ENCODE measurements at places on chromosomes 4 and X.
A peak's percentile ranks its signal among the peaks of the same experiment; 100 is the strongest.

DNA sequence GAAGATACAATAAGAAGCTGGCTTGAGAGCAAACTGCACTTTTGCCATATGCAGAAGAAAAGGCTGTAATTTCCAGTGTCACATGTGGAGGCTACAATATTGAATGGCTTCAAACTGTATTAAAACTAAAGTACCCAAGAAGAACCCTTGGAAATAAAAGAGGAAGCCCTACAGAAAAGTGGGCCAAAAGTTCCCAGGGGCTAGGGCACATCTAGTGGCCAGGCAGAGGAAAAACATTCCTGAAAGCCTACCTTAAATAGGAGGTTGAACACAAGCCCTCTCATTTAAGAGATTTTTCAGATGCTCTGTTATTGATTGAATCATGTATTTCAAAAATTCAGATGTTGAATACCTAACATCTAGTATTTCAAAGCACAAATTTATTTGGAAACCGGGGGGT lies 40.6 kb upstream of the PRDX4 start:
- DNase-seq = no peak

DNA sequence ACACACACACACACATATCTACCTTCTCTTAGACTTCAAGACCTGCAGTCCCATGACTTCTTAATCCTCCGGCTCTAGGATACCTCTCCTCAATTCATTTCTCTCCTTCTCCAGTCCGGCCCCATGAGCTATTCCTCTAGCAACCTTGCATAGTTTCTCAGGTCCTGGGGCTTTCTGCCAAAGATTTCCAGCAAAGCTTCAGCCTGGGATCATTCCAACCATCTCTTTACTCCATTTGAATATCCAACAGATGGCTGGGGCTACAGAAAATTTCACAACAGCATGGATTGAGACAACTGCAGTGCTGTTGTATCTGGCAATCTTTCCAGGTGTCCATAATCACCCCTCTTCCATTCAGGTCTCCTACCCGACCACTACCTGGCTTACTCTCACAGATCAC lies 184.1 kb downstream of the DCHS2 start:
- peak; percentile 13 for DNase-seq

GRCh38 chr4:118076958-118077766 lies 42.9 kb downstream of the NDST3 start:
- DNase-seq = no peak

- DNase-seq = no peak
These were observed 13.1 kb downstream of the GASK1B start for GRCh38 chr4:158159718-158160094.

- DNase-seq = no peak
These were observed 76.6 kb downstream of the TBC1D9 start for GRCh38 chr4:140679576-140679975.

GRCh38 chr4:77152421-77152820 lies 4.6 kb upstream of the CCNG2 start:
- DNase-seq = no peak

DNA sequence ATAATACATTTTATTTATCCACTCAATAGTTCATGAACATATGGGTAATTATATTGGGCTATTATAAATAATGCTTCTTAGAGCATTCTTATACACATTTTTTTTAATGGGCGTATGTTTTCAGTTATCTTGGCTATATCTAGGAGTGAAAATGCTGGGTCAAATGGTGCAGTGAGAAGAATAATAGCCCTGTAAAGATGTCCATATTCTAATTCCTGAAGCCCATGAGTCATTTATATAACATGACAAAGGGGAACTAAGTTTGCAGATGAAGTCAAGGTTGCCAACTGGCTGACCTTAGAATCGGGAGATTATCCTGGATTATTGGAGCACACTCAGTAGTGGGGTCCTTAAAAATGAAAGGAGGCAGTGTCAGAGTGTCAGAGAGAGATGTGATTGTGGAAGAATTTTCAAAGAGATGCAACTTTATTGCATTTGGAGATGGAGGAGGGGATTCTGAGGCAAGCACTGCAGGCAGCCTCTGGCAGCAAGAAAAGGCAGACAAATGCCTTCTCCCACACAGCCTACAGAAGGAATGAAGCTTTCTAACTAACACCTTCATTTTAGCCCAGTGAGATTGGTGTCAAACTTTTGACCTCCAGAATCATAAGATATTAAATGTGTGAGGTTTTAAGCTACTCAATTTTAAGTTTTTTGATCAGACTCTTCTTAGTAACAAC lies 106.1 kb upstream of the HS3ST1 start:
- DNase-seq = no peak

DNA sequence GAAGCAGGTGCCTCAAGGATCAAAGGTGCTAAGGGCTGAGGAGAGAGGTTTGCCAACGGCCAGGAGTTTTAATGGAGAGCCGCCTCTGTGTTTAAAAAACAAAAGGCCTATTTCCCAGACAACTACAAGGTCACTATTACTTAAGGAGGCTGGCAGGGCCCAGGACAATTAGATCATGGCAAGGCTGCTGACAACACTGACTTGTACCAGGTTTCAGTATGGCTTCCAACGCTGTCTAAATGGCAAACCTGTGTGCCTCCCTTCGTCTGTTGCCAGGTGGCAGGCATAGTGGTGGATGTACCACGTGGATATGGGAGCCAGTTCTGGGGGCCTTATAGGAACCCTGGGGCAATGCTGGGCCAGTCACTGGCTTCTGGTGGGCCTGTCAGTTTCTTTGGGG lies 41.0 kb downstream of the NSG1 start:
- no peak for DNase-seq

- no peak for DNase-seq
These were observed 90.1 kb downstream of the ATP8A1 start for GRCh38 chr4:42566835-42567234.

DNA sequence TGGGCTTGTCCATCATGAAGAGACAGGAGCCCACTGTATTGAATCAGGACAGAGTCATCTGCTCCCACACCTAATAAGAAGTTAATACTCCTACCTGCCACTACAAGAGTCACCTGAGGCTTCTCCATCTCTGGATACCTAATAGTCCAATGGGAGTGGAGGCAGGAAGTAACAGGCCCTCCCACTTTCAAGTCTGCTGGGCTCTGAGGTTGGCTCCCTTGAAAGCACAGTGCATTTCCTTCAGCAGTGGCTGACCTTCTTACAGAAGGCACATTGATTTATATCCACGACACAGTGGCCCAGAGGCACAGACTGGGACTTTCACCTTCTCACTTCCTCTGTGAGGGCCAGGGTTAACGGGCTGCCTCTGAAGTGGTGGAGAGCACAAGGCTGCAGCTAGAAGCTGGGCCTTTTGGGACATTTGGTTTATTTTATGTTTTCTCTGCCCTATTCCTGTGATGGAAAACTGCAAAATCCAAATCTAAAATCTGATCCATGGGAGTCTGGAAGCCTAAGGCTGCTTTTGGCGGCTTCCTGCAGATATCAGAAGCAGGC lies 38.1 kb downstream of the FRG2 start:
- DNase-seq = no peak

- no peak for DNase-seq
These were observed 230.8 kb upstream of the AGTR2 start for GRCh38 chrX:115939636-115940160.

GRCh38 chrX:133325422-133325821 lies 89.9 kb downstream of the GPC4 start:
- no peak for DNase-seq

DNA sequence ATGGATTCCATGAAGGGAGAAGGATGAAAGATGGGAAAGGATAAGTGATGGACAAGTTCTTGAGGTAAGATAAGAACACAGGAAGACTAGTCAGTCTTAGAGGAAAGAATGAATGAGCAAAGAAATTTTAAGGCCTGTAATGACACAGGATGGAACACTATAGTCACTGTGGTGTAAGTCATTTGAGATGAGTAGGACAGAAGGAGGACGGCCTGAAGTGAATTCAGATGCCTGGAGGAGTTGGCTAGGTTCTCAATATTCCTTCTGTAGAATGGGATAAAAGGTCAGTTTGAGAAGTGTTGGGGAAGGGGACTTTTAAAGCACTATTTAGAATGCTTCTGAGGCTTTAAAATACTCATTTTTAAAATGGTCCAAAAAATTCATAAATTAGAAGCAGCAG lies 3.9 kb downstream of the MSMO1 start:
- no peak for DNase-seq

DNA sequence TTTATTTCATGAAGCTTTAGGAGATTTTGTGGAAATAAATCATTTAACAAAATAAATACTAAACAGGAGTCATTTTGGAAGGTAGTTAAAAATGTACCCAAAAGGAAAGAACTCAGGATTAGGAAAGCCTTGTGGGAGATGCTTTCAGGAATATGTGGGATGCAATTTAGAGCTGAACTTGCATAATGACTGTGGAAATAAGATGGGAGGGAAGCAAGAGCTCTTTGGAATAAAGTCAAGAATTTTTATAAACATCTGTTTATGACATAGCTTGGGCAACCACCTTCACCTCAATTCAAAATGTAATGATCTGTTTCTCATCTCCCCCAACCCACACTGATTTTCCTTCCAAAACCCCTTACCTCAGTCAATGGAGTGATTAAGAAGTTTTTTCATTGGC lies 623.8 kb downstream of the FAT4 start:
- DNase-seq = peak; percentile 10

GRCh38 chrX:148380650-148381561 lies 119.5 kb upstream of the AFF2 start:
- peak; percentile 20 for DNase-seq

GRCh38 chr4:1981251-1982058 lies 27.3 kb downstream of the NELFA start:
- DNase-seq = no peak

DNA sequence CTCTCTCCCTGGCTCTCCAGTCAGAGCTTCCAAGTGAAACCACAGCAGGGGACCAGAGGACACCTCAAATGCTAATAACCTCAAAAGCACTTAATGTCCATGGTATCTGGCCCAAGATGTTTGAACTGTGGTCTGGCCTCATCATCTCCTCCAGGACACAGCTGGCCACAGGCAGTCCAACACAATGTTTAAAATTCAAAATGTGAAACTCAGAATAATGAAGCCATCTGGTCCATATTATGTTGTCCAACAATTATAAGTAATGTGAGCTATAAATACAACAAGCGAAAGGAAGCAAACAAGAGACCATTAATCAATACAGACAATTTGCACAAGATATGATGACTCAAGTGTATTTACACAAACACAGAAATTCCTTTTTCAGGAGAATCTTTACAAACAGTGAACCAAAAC lies 90.7 kb upstream of the S100G start:
- DNase-seq = no peak

GRCh38 chrX:148389629-148390028 lies 110.8 kb upstream of the AFF2 start:
- no peak for DNase-seq

DNA sequence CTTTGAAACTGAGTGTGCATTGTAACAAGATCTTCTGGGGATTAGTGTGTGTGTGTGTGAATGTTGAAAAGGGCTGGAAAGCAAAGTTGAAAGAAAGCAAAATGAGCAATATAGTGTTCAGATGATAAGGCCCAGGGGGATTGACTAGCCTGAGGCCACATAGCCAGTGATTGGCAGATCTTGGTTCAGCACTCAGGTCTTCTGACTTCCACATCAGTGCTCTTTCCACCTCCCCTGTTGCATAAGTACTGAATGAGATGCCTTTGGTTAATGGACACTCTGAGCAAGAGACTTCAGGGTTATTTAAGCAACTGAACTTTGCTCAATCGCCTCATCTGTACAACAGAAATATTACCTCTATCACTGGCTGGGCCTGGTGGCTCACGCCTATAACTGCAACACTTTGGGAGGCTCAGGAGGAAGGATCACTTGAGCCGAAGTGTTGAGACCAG lies 120.4 kb downstream of the TMEM164 start:
- DNase-seq = no peak

DNA sequence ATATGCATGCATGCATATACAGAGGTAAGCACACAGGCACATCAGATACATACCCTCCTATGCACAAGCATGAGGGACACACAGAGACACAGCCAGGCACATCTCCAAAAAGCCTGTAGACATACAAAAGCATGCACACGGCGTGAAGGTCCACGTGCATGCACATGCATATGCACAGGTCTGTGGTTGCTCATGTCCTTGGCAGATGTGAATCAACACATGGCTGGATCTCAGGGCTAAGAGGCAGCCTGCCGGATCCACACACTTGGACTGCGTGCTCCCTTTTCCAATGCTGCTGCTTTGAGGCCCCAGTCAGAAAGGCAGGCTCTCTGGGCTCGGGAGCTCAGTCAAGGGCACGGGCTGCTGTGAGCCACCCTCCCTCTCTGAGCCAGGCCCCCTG lies 3.6 kb downstream of the STARD8 start:
- no peak for DNase-seq

GRCh38 chrX:72100051-72100755 lies 31.5 kb downstream of the RTL5 start:
- no peak for DNase-seq

- DNase-seq = no peak
These were observed 1506.8 kb downstream of the PCDH18 start for GRCh38 chr4:136025540-136025939.

DNA sequence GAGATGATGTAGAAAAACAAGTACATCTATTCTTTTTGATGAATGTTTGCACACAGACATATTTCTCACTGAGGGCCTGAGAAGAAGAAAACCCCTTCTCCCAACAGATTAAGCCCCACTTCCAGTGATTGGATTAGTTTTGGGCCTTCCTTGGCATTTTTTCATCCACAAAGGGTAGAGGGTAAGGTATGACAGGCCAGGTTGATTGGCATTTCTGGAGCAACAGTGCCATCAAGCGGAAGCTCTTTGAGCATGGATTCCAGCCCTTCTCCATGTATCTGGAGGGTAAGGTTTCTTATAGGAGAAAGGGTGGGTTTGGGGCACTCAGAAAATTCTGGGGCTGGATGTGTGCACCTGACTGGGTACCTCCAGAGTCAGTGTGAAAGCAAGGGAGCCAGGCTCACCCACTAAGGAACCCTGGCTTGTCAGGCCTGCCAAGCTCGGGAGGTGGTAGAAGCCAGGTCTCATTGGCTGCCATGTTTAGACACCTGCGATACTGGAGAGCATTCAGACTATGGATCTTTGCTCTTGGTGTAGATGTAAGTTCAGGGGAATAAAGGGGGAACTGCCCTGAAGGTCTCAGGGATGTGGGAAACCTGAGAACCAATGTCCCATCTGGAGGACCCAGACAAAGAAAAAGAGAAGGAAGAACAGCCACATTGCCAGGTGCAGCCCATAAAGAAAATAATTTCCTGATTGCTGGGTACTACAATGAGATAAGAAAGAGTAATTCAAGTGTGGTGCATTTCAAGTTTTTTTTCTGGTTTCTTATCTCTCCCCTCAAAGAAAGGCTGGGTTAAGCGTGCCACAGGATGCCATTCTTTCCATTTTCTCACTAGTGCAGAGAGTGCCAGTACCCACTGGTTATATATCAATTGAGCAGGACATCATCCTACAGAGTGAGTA lies 222.3 kb upstream of the AGTR2 start:
- no peak for DNase-seq

All from fibroblast of skin of left quadriceps (primary cell).